ENCODE measurements at places on chromosomes 12 and 14.

DNA sequence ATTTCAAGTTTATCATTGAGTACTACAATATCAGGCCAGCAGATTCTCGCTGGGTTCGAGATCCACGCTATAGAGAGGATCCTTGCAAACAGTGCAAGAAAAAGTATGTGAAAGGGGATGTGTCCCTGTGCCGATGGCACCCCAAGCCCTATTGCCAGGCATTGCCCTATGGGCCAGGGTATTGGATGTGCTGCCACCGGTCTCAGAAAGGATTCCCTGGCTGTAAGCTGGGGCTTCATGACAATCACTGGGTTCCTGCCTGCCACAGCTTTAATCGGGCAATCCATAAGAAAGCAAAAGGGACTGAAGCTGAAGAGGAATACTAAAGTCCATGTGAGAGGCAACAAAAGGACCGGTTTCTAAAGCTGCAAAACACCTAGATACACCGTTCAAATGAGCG is 59.4 kb downstream of the ATG14 start:
- DNase-seq = no peak

DNA sequence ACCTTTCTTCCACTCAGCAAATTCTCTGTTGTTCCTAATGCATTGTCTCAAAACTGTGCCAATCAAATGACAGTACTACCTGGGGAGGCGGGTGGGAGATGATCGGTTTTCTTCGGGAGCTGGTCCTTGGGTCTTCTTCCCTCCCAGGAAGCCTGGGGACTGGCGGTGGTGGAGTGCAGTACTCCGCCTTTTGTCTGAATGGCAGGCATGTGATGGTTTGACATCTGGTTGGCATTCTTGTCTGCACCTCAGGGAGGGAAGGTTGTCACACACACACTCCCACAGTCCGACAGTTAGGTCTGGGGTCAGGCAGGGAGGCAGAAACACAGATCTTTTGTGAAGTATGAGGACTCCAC is 114.8 kb downstream of the SNAPC1 start:
- DNase-seq = no peak

DNA sequence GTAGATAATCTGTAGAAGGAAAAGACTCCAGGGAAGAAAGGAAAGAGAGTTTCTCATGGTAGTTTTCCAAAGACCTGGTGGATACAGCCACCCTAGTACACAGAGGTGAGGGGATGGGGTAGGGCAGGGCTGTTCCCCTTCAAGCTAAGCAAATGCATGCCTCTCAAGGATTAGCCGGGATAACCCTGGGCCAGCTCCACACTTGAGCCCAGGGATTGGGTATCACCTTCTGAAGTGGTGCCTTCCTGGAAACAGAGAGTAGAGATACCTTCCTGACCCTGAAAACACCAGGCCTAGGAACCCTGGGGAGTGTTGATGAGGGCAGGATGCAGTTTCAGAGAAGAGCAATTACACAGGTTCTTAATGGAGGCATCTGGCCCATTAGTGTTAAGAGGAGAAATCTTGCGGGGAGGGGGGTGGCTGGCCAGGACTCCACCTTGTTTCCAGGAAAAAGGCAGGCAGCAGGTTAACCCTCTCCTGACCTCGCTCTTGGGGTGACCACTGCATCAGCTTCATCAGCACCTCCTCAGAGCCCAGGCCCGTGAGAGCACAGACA is 106.9 kb upstream of the TMEM233 start:
- DNase-seq = no peak

DNA sequence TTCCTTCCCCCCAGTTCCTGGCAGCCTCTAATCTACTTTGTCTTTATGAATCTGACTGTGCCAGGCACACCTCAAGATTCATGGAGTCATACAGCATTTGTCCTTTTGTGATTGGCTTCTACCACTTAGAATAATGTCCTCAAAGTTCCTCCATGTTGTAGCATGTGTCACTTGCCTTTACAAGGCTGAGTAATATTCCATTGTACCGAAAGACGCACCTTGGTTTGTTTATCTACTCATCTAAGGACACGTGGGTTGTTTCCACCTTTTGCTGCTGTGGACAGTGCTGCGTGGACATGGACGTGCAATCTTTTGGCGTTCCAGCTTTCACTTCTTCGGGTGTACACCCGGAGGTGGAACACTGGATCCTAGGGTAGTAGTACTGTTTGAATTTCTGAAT is 33.5 kb downstream of the ANAPC7 start:
- no peak for DNase-seq

DNA sequence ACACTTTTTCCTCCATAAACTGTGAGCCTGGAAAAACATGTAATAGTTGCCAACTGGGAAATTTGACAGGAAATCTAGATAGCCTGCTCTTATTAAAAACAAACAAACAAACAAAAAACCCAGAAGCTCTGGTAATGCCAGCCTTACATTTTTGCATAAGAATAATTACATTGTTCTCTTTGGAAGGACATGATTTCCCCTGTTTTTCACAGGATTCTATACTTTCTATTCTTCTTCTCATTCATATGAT is 137.9 kb downstream of the AEBP2 start:
- DNase-seq = no peak

DNA sequence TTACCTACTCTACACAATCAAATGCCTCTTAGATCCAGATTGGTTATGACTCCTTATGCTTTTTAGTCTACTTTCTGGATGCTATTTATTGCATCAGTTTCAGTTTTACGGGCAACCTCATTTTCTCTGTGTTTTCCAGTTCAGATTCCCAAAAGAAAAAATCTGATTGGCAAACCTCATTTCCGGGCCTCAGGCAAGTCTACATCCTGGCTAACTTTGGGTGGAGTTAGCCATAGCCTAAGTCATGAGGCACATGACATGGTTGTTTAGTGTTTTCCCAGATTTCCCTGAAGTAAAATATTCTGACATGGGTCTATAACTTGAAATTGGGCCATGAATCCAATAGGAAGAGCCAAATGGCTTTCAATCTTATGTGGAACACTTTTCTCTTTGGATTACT is 339.7 kb downstream of the NUAK1 start:
- no peak for DNase-seq

GRCh38 chr14:22887260-22887989 is 4.4 kb downstream of the REM2 start:
- DNase-seq = no peak

DNA sequence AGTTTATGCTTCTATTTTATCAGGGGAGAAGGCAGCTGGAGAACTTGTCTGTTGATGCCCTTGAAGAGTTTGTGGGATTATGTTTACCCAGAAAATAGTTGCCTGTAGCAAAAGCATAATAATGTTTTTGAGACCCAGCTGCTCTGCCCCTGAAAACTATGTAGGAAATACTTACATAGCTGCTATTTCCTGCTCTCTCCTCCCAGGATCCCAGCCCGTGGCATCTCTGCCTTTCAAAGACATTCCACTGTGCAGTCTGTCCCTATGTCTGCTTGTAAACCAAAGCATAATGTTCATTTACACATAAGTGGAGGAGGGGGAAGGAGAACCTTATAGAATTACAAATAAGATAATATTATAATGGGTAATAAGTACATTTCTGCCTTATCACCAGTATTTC is 198.7 kb downstream of the SYT1 start:
- peak; percentile 7 for DNase-seq

DNA sequence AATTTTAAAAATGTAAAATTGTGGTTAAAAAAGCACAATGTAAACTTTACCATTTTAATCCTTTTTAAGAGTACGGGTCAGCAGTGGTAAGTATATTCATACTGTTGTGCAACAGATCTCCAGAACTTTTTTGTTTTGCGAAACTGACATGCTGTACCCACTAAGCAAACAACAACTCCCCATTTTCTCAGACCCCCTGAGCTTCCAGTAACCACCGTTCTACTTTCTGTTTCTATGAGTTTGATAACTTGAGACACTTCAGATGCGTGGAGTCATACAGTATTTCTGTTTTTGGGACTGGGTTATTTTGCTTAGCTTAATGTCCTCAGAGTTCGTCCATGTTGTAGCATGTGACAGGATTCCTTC is 38.0 kb downstream of the CHST11 start:
- DNase-seq = no peak

DNA sequence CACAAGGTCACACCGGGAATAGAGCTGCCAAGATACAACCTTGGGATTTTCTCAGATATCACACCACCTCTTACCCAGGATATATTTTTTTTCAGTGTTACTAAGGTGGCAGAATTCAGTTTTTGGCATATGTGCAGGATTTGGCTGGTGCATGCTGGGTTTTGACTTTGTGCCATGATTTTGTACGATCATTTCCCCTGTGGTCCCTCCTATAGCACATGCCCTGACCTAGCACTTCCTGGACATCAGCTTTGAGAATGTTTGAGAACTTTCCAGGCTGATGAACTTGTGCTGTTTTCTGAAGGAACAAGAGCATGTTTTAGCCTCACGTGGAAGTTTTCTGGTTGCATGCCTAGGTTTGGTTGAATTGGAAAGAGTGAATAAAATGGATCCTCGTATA is 11.0 kb upstream of the TBPL2 start:
- no peak for DNase-seq

DNA sequence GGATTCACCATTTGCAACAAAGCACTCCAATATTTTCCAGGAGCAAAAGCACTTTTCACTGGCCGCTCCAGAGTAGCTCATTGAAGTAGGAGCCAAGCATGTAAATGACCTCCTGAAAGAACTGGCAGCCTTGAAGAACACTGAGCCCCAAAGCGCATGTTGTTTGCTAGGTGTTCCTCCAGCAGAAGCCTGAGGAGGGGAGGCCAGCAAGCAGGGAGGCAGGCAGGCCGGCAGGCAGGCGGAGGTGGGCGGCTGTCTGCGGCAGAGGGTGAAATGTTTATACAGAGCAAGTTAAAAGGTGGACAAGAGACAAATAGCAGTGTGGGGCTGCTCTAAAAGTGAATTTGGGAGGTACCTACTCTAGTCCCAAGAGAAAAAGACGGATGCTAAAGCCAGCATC is 439.4 kb downstream of the CCDC91 start:
- DNase-seq = no peak

GRCh38 chr14:71647086-71647784 is 285.0 kb upstream of the RGS6 start:
- DNase-seq = no peak

DNA sequence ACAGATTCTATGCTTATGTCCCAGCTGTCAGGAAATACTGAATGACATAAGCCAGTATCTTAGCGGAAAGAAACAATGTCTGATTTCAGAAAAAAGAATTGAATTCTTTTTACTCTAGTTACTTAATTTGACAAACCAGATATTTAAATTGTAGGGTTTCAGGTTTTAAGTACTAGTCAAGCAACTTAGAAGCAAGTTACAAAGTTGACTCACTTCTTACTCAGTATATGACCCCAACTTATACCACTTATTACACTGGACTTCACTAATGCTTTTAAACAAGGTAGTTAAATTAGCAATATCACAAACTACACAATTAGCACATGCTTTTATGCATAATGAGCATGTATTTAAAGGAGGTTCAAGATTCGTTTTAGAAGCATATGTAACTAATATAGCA is 7.1 kb downstream of the GMFB start:
- DNase-seq = no peak

- no peak for DNase-seq
Measured at GRCh38 chr12:60539592-60539991, 943.8 kb downstream of the SLC16A7 start.

Data from SJCRH30 (cell line).